Choroid plexus epithelial cell (primary cell): ENCODE measurements at places on chromosomes 4 and X.
A peak's percentile ranks its signal among the peaks of the same experiment; 100 is the strongest.

GRCh38 chr4:154622598-154622997 lies 10.1 kb upstream of the FGG start:
- DNase-seq, result peak; percentile 83

- DNase-seq, result peak; percentile 15
Measured at GRCh38 chr4:27360790-27361267, 500.2 kb downstream of the STIM2 start.

GRCh38 chrX:101749436-101749835 lies 89.8 kb upstream of the ARMCX2 start:
- DNase-seq, result peak; percentile 5

GRCh38 chrX:129115935-129116334 lies 407.4 kb downstream of the SMARCA1 start:
- DNase-seq, result no peak

DNA sequence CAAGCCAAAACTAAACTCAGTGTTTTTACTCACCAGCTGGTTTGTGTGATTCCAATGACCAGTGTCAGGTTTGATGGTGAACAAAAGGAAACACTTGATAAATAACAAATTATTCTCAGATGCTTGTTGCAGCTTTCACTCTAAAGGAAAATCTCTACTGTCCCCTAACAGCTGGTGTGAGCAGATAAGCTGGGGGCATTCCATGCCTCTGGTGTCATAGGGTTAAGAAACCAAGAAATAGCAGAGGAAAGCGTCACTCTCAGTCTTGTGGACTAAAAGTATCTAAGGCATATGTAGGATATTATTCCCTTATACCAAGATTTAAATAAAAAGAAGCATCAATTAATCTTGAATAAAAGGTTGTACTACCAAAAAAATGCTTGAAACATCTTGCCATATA lies 24.3 kb downstream of the TRPC5 start:
- DNase-seq, result no peak

GRCh38 chrX:24168807-24169206 lies 19.3 kb downstream of the ZFX start:
- DNase-seq, result no peak
